ENCODE measurements at places on chromosomes 2 and 18. TPM values are rescaled to one million over a fixed set of nuclear protein-coding genes. Genes with fewer than 3 reads are reported as not detected.
A peak's percentile ranks its signal among the peaks of the same experiment; 100 is the strongest.

Gene TMEM163
- total RNA-seq = 0.95 TPM

Gene SFXN5
- total RNA-seq = 3.4 TPM

Gene PROC
- total RNA-seq = 0.25 TPM

Gene DTNA
- total RNA-seq = 15.0 TPM

Gene SRD5A2
- total RNA-seq = not detected

Gene FSHR
- not detected for total RNA-seq

Gene AMER3
- not detected for total RNA-seq

Gene GCKR
- not detected for total RNA-seq

Gene KCNJ3
- 0.77 TPM for total RNA-seq

DNA sequence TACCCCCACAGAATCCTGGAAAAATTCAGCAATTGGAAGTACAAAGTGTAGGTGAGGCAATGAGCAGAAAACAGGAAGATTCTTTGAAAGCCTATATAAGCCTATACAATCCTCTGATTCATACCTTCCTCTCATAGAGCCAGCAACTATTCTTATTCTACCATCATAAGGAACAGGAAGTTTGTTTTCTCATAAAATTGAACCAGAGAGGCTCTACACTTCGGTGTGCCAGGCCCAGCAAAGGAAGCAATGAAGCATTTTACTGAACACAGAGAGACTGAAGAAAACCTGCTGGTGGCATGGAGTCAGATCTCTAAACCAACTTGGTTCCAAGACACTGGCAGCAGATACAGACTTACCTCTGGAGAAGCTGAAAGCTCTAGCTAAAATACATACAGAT, 18.7 kb downstream of the CASP8 start:
- no peaks in the 10 kb centered on the region for H3K36me3 ChIP-seq
- no peaks in the 10 kb centered on the region for H3K27me3 ChIP-seq
- H3K27ac ChIP-seq = no peak overlapping the region
- DNase-seq = no peak
- H3K4me3 ChIP-seq = no peak overlapping the region
- no peaks in the 10 kb centered on the region for H3K4me1 ChIP-seq

DNA sequence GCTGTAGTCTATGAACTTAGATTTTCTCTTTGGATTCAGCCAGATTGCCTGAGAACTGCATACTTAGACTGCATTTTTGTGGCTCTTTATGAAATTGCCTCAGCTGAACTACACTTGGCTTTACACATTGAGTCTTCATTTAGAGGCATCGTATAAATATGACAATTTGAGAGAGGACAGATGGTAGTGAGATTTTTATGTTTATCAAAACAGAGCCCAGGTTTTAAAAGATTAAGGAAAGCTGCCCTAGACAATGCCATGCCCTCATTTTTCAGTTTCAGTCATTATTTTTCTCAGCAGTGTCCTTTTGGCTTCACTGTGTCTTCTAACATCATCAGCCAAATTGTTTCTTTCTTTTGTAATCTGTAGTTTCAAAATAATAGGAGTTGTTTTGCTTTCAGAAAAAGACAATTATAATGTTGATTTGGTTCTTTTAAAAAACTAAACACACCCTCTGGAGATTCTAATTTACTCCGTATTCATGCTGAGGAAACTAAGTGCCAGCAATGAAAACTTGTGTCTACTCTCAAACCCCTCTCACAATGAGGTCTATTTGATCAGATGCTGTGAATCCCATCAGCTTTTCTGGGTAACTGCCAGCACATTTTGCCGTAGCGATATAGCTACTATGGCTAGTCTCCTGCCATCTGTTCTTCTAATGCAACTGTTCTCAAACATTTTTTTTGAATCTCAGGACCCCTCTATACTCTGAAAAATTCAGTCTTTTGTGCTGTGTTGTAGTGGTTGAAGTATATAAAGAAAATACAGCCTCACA, 46.2 kb downstream of the TWSG1 start:
- H3K4me1 ChIP-seq = peaks cover 15% of the 10 kb centered on the region
- H3K4me3 ChIP-seq = no peak overlapping the region
- H3K36me3 ChIP-seq = no peaks in the 10 kb centered on the region

- H3K36me3 ChIP-seq = no peaks in the 10 kb centered on the region
- H3K27me3 ChIP-seq = peaks cover 97% of the 10 kb centered on the region
- H3K4me1 ChIP-seq = peaks cover 8% of the 10 kb centered on the region
Measured at GRCh38 chr2:73289304-73289703, 4.0 kb downstream of the EGR4 start.

DNA sequence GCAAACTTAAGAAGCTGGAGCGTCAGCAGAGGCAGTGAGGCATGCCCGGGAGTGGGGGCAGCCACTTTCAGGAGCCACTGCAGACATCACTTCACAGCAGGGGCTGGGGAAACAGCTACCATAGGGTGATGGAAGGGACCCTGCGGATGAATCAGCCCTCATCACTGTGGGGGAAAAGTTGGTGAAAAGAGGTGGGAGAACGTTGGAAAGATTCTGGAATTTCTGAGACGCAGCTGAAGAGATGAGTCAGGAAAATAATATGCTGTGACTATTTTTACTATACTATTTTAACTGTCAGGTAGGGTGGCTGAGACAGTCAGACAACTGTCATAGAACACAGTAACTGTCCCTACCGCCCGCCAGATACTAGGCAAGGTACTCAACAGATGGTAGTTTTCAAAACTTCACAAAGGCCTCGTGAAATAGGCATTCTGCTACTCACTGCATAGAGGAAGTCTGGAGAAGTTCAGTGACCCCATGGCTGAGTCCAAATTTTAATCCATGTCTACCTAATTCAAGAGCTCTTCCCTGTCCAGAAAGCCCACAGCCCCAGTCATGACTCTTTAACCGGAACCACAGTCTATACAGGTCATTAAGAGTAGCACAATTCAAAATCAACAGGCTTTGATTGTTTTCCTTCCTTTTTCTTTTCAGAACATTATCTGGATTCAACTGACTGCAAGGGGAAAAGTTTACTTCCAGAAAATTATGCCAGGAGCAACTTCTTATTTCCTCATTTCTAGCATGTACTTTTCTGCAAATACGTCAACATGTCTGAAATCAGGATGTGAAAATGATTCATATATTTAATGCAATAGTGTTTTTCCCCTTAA, 39.3 kb upstream of the EPB41L3 start:
- H3K36me3 ChIP-seq = no peaks in the 10 kb centered on the region
- H3K4me3 ChIP-seq = no peak overlapping the region
- H3K4me1 ChIP-seq = peaks cover 14% of the 10 kb centered on the region

- no peak for DNase-seq
- no peaks in the 10 kb centered on the region for H3K36me3 ChIP-seq
- H3K27ac ChIP-seq = no peak overlapping the region
- H3K4me1 ChIP-seq = no peaks in the 10 kb centered on the region
Measured at GRCh38 chr2:157698430-157698829, 69.8 kb upstream of the ACVR1C start.

DNA sequence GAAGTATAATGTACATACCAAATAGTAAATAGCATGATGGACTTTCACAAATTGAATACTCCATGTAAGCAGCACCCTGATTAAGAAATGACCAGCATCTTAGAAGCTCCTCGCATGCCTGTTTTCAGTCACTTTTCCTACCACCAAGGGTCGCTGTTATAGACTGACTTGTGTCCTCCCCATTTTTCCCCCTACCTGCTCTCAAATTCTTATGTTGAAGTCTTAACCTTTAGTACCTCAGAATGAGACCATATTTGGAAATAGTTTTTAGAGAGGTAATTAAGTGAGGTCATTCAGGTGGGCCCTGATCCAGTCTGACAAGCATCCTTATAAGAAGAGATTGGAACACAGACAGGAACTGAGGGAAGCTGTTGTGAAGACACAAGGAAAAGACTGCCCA, 125.9 kb downstream of the LYPD6 start:
- H3K27me3 ChIP-seq = no peaks in the 10 kb centered on the region
- no peaks in the 10 kb centered on the region for H3K4me1 ChIP-seq
- no peak overlapping the region for H3K27ac ChIP-seq
- H3K4me3 ChIP-seq = no peak overlapping the region
- DNase-seq = no peak

DNA sequence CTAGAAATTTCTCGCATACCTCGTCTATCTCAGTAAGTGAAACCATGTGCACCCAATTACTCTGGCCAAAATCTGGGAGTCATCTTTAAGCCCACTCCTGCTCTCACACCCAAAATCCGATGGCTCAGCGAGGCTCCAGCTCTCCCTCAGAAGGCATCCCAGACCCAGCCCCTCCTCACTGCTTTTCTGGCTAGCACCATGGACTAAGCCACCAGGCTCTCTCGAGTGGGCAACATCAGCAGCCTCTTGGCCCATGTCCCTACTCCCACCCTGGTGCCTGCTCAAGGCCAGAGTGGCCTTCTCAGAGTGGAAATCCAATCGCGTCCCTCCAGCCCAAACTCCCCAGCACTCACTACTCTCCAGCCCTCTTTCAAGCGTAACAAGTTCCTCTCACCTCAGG, 27.2 kb downstream of the TNS1 start:
- H3K36me3 ChIP-seq = no peaks in the 10 kb centered on the region
- peaks cover 14% of the 10 kb centered on the region for H3K4me1 ChIP-seq
- no peak overlapping the region for H3K27ac ChIP-seq
- H3K4me3 ChIP-seq = no peak overlapping the region

GRCh38 chr2:219567791-219568361, 3.5 kb downstream of the OBSL1 start:
- no peak overlapping the region for H3K4me3 ChIP-seq
- H3K36me3 ChIP-seq = no peaks in the 10 kb centered on the region
- H3K27ac ChIP-seq = no peak overlapping the region
- no peak for DNase-seq
- H3K4me1 ChIP-seq = peaks cover 8% of the 10 kb centered on the region

DNA sequence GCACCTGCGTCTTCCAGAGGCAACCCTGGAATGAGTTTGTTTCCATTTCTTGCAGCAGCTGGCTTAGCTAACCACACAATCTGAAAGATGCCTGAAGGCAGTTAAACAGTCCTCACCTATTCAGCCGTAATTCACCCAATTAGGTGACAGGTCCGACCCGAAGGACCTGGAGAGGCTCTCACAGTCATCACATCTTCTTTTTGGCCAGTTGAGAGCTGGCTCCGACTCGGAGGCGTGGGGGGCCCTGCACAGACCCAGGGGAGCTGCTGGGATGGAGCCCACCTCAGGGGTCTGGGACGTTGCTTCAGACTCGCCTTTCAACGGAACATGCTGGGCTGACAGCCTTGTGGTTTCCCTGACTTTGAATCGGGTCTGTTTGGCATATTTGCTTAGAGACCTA, 187.3 kb downstream of the RTP5 start:
- no peaks in the 10 kb centered on the region for H3K4me1 ChIP-seq
- H3K4me3 ChIP-seq = no peak overlapping the region
- H3K27me3 ChIP-seq = peaks cover 31% of the 10 kb centered on the region
- no peak for DNase-seq
- H3K27ac ChIP-seq = no peak overlapping the region

DNA sequence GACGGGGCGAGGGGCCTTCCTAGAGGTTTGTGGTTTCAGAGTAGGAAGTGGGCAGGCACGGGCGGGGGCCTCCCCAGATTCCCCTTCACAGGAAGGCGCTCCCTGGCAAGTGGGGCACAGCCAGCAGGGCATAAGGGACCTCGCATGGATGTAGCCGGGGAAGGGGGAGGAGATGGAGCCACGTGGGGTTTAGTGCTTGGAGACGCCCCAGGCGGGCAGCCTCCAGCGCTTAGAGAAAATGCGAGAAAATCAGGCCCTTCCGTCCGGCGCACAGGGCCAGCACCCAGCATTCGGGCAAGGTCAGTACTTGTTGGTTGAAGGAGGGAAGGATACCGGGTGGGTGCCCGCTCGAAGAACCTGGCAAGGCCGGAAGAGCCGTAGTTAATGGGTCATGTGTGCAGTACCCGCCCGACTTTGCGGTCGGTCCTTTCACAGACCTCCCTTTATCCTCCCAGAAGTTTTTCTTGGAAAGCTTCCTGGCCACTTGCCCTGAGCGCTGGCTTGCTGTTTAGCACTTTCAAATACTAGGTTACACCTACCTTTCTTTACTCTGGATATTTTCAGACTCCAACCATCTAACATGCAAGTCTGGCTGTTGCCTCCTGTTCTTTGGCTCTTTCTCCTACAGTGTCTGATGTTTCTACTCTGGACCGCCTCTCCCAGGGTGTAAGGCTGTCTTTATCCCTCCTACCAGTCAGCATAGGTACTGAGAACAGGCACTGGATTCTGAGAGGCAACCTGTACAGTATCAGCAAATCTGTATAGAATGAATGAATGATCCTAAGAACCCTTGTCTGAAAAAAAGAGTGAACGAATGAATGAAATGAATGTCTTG, 78.1 kb downstream of the CIB4 start:
- no peaks in the 10 kb centered on the region for H3K27me3 ChIP-seq
- H3K27ac ChIP-seq = no peak overlapping the region
- no peaks in the 10 kb centered on the region for H3K36me3 ChIP-seq
- no peak for DNase-seq
- H3K4me1 ChIP-seq = peaks cover 29% of the 10 kb centered on the region

- no peak overlapping the region for H3K4me3 ChIP-seq
- H3K36me3 ChIP-seq = no peaks in the 10 kb centered on the region
- H3K27ac ChIP-seq = no peak overlapping the region
- peaks cover 4% of the 10 kb centered on the region for H3K4me1 ChIP-seq
- DNase-seq = no peak
- no peaks in the 10 kb centered on the region for H3K27me3 ChIP-seq
Measured at GRCh38 chr2:168583710-168584521, 127.8 kb downstream of the CERS6 start.

- peaks cover 11% of the 10 kb centered on the region for H3K4me1 ChIP-seq
- no peaks in the 10 kb centered on the region for H3K36me3 ChIP-seq
- peak; percentile 24 for DNase-seq
- no peak overlapping the region for H3K4me3 ChIP-seq
- H3K27ac ChIP-seq = no peak overlapping the region
Measured at GRCh38 chr2:191171708-191172355, 21.0 kb upstream of the STAT4 start.

GRCh38 chr2:152099367-152100050, 665 bp upstream of the CACNB4 start:
- H3K27ac ChIP-seq = no peak overlapping the region
- peak; percentile 39 for DNase-seq
- no peaks in the 10 kb centered on the region for H3K36me3 ChIP-seq
- H3K4me3 ChIP-seq = peak overlapping the region; percentile 70
- peaks cover 7% of the 10 kb centered on the region for H3K4me1 ChIP-seq

DNA sequence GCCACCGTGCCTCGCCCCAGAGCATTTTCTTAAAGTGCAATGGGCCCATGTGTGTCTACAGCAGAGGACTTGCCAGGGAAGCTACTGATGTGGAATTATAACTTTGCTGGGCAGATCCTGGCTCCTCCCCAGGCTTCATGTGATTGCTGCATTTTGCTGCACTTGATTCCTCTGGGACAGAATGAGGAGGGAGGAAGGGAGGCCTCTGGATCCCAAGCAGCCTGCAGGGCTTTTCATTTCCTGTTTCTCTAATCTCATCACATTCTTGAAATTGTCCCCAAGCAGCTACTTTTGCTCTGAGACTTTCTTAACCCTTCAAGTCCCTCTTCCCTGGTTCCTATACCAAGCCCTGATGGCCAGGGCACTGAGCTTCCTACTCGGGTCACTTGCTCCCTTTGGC, 134.4 kb upstream of the SEC11C start:
- no peak for DNase-seq
- H3K36me3 ChIP-seq = no peaks in the 10 kb centered on the region
- no peak overlapping the region for H3K27ac ChIP-seq
- no peaks in the 10 kb centered on the region for H3K27me3 ChIP-seq
